ENCODE measurements at places on chromosomes 12 and 14.

GRCh38 chr12:6262211-6262610 lies 48.3 kb upstream of the PLEKHG6 start:
- no peak for DNase-seq

DNA sequence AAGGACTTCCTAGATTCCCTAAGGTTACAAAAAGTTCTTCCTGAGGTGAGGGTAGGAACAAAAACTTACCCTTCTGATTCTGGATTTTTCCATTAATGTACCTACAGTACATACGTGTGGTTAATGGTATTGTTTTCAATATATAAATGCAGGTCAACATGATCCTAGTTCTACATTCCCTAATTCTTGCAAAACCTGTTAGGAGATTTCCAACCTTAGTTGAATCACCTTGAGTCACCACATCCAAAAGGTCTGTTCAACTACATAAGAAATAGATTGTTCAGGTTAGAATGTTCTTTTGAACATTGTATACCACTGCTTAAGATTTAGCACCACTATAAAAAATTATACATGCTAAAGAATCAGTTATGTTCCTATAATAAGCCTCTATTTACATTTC lies 118.9 kb downstream of the GARIN6 start:
- DNase-seq: no peak

GRCh38 chr14:60506985-60507829 lies 1.7 kb upstream of the SIX6 start:
- no peak for DNase-seq

DNA sequence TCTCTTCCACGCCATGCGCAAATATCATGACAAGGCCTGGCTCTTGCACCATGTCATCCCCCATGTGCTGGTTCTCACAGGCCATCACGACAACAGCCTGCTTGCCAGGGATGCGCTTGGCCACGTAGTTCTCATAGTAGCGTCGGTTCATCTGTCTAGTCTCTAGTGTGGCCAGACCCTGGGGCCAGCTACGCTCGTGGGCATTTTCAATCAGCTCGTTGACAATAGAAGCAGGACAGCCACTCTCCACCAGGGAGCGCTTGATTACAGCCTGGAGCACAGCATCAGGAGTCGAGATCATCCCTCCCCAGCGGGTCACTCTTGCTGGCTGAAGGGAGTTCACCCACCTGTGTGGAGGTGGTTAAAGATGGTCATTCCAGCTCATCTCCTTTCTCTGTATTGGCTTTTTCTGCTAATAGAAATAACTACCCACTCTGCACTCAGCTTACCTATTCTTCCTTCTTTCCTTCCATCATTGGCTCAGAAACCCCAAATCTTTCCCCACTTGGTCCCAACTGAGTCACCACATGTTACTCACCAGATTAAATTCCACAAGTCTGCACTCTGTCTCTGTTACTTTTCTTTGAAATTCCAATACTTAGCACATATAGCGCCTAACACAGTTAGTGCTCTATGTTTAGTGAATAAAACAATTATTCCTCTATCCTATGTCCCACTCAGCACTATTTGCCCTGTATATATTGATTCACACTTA lies 15.1 kb downstream of the RNF41 start:
- no peak for DNase-seq

DNA sequence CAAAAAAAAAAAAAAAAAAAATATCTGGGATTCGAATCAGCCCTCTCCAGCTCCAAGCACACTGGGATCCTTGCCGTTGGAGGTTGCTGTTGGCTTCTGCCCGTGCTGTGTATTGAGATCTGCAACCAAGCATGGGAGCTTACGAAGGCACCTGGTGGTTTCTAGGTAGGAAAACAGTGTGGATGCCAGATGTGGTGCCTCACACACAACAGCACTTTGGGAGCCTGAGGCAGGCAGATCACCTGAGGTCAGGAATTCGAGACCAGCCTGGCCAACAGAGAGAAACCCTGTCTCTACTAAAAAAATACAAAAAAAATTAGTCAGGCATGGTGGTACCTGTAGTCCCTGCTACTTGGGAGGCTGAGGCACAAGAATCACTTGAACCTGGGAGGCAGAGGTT lies 47.4 kb downstream of the ATF7 start:
- no peak for DNase-seq

- no peak for DNase-seq
These were observed 9.2 kb upstream of the KRT73 start for GRCh38 chr12:52627395-52628110.

DNA sequence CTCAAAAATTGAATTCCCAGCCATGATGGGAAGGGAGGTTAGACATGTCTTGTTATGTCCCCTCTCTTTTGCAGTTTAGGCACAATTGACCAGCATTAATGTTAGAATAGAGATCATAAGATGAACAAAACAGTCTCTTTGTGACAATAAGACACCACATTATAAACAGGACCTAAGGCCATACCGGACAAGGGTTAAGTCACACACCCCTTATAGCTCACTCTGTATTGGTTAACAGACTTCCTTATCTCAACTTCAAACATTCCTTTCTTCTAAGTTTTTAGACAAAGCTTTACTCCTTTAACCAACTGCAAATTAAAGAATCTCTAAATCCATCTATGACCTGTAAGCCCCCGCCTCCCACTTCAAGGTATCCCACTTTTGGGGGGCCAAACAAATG lies 81.1 kb upstream of the CPM start:
- no peak for DNase-seq

GRCh38 chr12:46459111-46459510 lies 86.5 kb upstream of the SLC38A2 start:
- DNase-seq: no peak

DNA sequence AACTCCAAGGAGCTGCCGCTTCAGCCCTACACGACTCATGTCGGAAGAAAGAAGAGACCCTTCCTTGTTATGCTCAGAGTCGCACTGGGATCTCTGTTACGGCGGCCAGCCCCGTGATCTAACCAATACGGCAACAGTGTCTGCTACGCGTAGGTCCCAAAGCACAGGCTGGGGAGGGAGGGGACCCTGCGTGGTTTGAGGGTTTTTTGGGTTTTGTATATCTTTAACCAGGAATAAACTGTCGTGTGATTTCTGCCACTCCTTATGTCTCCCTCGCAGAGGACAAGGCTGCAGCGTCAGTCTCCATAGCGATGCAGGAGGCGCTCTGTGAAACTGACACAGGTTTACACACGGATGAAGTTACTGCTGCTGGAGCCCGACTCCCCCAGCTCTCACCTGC lies 60.0 kb upstream of the DIO3 start:
- DNase-seq: no peak

DNA sequence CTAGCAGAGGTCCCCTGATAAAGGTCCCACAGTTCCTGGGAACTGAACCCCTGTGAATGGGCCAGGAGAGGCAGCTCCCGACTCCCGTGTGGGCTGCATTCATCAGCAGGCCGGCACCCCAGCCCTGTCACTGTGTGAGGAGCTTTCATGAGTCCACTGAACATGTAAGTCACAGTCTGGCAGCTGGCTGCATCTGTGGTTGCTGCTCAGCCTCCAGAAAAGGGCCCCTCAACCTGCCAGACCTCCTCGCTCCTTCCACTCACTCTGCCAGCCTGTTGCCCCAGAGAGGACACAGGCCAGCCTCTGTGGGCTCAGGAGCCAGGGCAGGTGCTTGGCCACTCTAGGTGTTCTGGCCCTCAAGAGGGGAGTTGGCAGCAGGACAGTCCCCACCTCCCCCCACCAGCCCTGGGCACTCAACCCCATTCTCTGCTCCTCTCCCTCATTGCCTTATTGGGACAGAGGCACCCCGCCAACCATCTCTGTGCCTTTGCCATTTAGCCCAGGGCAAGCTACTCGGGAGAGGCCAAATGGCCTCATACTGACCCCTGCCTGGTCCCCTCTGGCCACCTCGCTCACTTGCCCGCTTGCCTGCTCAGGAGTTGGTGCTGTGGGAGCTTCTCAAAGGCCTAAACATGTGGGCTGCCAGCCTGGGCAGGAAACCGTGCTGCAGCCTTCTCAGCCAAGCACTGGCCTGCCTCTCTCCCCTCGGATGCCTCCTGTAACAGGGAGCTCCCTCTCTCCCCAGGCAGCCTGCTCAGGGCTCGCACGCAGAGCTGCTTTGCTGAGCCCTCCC lies 1.9 kb downstream of the RTL1 start:
- DNase-seq: no peak

DNA sequence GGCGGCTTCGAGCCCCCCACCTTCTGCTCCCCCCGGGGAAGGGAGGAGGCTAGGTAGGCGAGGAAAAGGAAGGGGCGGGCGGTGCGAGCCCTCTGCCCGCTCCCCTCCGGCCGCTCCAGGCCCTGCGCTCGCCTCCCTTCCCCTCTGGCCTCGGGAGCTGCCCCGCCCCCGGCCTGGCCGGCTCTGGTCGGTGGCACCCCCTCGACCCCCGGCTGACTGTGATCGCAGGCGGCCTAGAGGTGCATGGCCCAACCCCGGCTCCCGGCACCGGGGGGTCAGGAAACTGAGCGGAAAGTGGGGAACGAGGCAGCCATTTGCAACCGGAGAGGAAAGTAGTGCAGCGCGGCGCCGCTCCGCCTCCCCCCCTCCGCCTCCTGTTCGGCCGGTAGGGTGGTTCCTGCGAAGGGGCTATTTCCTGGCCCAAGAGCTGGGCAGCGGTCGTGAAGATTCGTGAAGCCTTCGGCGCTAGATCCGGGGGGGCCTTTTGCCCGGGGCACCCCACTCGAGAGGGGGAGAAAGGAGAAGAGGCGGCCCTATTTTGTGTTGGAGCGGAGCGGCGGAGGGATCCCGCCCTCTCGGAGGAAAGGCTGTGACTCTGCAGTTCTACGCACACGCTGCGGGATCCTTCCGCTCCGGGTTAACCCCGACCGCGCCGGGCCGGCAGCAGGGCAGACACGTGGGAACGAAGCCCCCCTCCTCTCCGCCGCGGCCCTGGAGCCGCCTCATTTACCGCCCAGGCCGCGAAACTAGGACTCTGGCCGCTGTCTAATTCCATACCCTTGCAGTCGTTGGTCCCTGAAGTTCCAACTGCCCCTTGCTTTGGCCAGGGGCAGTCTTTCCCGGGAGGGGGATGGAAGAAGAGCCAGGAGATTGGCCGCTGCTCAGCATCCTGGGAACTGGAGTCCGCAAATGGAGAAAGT lies at the start of gene KMT2D:
TSS of gene KMT2D (minus strand) at position 558 of the 920 bp plus-strand sequence. CDS start 5,470 bp downstream, outside the sequence.
- peak; percentile 86 for DNase-seq

DNA sequence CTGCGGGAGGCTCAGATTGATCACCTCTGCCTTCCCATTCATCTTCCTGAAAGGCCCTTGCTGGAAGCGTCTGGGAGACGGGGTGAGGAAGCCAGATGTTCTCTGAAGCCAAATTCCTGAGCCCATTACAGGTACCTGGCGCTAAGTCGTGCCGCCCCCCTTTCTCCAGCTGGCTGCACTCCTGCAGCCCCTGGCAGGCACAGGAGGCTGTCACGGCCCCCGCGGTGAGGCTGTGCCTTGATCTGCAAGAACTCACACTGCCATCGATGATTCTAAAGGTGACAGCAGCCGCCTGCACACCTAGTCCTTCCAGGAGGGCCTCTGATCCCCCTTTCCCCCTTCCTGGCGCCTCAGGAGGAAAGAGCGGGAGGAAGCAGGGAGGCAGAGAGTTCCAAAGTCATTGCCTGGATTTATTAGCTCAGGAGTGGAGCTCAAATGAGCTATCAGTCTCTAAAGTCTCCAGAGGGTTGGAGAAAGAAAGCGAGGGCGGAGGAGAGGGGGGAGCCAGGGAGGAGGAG lies 106.9 kb downstream of the RFLNA start:
- no peak for DNase-seq

DNA sequence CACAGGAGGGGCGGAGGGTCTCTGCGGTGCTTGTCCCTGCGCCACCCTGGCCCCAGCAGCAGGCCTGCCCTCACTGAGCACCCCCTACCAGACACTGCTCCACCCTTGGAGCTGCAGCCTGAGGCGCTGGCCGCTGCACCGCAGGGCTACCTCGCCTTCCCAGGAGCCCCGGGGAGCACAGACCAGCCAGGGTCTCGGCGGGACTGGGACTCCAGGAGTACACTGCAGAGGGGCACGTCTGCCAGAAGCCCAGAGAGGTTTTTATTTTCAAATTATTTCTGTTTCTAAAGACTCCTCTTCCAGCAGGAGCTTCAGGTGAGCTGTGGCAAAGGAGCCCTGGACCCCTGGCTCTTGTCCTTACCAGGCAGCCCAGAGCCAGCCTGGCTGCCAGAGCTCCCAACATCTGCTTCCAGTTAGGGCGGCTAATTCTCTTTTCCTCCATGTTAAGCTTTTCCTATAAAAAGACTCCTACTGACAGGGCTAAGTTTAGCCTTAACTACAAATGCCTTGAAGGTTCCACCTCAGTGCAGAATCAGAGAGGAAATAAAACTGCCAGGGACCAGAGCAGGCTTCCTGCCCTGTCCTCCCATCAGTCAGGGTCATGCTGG lies 26.4 kb downstream of the DEGS2 start:
- no peak for DNase-seq

- no peak for DNase-seq
These were observed 14.7 kb upstream of the SLC25A3 start for GRCh38 chr12:98578821-98579220.

- no peak for DNase-seq
These were observed 168.2 kb upstream of the TMEM132C start for GRCh38 chr12:128098730-128099129.

DNA sequence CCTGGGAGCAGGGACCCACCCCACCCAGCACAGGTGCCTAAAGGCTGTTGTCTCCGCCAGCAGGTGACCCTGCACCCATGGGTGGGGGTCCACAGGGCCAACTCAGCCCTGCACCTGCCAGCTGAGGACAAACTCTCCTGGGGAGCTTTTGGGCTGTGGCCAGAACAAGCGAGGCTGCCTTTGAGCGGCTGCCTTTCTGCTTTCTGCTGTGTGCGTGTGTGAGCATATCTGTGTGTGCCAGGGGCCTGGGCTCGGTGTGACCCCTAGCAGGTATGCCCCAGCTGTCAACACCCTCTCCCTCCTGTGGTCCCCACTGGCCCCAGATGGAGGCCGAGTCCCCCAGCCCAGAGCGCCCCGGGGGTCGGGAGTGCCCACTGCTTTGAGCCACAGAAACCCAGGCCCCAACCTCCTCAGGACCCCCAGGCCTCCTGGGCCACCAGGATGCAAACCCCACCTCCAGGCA lies 25.9 kb upstream of the GPR132 start:
- no peak for DNase-seq

Data from NCI-H2107 (cell line).